ENCODE measurements at places on chromosomes 12 and 14.

DNA sequence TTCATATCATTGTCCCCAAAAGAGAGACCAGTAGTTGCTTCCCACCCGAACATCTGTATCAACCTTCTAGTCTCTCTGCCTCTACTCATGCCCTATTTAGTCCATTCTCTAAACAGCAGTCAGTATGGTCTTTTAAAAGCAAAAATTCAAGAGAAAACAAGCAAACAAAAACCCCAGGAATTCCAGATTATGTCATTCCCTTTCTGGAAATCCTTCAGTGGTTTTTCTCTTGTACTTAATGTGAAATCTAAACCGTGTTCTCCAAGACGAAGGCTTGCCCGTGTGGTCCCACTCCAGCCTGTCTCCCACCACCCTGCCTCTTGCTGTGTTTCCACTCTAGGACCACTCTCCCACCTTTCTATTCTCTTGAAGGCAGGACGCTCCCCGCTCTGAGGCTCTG lies 90.8 kb downstream of the TMEM30B start:
- DNase-seq, result no peak

DNA sequence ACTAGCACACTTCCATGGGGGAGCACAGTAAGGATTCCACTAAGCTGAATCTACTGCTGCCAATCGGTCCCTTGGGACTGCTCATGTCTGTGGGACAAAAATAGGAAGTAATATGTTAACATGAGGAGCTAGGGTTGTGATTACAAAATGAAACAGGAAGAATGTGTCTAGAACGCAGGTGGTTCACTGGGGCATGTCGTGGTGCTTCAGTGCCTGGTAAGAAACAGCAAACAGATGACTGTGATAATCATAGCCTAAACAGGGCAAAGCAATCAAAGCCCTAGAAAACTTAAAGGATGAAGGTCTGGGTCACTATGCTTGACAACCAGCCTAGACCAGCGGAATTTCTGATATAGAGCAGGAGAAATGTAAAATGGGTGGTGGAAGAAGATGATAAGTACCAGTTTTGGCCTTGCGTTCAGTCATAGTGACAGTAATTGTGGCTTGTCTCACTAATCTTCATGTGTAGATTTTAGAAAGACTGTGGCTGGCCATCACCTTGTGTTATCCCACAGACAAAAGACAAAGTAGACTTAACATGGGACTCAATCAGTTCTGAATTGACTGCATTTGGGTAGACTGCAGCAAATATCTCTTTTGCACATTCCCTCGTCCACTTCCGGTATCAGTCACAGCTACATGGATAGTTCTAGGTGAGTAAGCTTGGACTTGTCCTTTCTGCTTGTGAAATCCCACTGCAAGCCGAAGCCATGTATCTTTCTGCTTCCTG lies 51.4 kb downstream of the WASHC3 start:
- no peak for DNase-seq

GRCh38 chr12:27342536-27342935 lies 9.9 kb downstream of the BMAL2 start:
- no peak for DNase-seq

DNA sequence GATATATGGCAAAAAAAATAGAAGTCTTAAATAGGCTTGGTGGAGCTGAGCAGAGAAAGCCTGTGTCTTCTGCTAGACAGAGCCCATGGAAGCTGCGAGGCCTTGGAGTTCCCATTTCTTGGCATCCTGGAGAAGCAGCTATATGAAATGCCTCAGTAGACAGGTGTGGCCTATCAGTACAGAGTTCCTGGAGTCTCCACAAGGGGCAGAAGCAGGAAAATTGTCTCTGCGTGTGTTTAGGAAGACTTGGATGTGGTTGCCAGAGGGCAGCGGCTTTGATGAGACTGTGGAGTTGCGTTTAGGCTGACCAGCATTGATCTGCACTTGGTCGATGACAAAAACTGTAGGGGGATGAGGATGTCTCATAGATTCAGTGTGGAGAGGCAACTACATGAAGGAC lies 334.5 kb upstream of the SEL1L start:
- DNase-seq, result no peak

- no peak for DNase-seq
Measured at GRCh38 chr14:99690636-99691035, 6.5 kb downstream of the CYP46A1 start.

- DNase-seq, result no peak
Measured at GRCh38 chr14:92161521-92161920, 39.8 kb downstream of the CPSF2 start.

- DNase-seq, result no peak
Measured at GRCh38 chr12:92544322-92544721, 158.5 kb upstream of the PLEKHG7 start.

GRCh38 chr12:90826036-90826435 lies 128.9 kb downstream of the CCER1 start:
- no peak for DNase-seq

- no peak for DNase-seq
Measured at GRCh38 chr12:131249246-131250027, 295.7 kb downstream of the ADGRD1 start.

- DNase-seq, result no peak
Measured at GRCh38 chr12:11758510-11759493, 109.3 kb downstream of the ETV6 start.

DNA sequence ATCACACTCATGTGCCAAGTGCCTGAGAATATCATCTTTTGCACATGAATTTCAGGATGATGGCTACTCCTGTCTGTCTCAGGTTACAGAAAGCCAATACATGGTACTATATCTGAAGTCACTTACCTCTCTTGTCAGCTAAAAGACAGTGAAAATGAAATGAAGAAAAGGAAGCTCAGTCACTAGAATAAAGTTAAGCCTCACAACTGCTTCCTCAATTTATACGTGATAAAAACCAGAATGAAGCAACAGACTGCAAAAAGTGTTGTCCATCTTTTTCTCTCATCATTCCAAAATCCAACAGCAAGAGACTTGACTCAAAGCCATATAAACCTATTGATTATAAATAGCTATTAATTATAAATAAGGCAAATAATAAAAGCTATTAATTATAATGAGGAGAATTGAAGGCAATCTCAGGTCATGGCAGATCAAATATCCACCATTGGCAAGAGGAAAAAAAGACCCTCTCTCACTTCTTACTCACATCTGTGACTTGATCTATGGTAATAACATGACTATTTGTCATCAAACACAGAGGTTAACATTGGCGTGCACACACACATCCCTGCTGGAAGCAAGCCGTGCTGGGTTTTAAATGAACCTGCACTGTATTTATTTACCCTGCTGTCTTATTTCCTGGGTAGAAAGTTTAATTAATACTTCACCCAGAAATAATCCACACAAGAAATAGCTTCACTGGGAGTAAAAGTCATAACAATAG lies 10.0 kb downstream of the NIN start:
- DNase-seq, result no peak

GRCh38 chr14:20415782-20416206 lies 2.5 kb upstream of the TEP1 start:
- DNase-seq, result no peak

DNA sequence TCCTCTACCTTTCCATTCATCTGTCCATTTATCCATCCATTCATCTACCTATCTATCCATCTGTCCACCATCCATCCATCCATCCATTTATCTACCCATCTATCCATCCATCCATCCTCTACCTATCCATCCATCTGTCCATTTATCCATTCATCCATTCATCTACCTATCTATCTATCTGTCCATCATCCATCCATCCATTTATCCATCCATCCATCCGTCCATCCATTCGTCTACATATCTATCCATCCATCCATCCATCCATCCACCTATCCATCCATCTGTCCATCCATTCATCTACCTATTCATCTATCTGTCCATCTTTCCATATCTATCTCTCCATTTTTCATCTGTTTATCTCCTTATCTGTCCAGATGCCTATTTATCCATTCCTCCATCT lies 21.0 kb downstream of the CABP1 start:
- DNase-seq, result no peak

- DNase-seq, result no peak
Measured at GRCh38 chr12:121537814-121538698, 42.8 kb downstream of the KDM2B start.

GRCh38 chr14:106309423-106309822 lies 783.0 kb downstream of the TMEM121 start:
- no peak for DNase-seq

DNA sequence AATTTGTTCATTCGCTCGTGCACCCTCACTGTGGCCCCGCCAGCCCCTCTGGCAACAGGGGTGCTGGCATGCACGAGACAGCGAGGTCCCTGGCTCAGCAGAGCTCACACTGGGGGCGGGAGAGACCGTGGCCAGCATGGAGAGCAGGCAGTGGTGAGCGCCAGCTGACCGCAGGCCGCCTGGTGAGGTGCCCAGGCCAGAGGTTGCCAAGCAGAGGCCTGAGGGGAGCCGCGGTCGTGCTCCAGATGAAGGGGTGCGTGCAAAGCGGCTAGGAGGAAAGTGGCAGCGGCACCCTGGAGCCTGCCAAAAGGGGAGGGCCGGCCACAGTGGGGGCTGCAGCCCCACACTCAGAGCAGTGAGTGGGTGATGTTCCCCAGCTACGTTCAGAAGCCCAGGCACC lies 56.1 kb downstream of the CDC42BPB start:
- no peak for DNase-seq

DNA sequence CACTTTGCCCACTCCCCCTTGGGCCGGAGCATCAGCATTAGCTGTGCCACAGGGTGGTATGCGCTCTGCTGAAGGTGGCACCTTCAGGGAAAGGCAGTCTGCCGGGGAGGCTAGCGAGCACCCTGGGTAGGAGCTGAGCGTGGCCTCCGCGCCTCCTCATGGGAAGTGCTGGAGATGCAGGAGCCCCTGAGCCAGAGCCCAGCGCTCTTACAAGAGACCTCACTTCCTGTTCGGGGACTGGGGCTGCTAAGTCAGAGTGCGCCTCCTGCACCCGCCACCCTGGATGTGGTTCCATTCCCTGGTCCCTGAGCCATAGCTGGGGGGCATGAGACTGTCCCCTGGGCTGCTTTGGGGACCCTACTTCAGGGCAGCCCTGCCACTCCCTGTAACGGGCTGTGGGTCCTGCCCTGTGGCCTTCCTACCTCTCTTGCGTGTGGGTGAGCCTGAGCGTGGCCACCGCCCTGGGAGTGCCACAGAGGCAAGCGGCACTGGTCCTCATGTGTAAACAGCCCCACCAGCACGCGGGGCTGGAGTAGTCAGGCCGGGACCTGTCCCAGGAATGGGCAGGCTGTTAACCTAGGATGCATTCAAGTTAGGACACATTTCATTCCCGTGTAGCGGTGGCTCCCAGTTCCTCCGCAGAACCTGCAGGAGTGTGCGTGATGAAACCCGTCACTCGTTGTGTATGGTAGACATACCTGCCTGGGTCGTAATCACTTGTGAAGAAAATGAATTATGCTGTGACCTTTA lies 19.4 kb downstream of the COA8 start:
- DNase-seq, result no peak

DNA sequence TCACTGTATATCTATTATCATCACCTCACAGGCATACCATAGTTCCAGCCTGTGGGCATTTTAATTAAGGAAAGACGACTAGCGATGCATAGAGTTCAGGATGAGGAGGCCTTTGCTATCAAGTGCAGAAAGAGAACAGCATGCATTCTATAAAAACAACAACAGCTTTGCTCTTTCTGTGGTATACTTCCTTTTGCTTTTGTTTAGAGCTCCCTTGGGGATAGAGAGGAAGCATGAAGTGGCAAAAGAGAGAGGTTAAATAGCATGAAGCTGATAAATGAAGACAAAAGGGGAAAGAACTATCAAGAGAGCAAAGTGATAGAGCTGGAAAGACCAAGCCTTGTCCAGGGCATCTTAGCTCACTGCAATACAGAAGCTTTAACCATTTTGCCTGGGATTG lies 23.5 kb downstream of the IFNG-AS1 start:
- DNase-seq, result no peak

DNA sequence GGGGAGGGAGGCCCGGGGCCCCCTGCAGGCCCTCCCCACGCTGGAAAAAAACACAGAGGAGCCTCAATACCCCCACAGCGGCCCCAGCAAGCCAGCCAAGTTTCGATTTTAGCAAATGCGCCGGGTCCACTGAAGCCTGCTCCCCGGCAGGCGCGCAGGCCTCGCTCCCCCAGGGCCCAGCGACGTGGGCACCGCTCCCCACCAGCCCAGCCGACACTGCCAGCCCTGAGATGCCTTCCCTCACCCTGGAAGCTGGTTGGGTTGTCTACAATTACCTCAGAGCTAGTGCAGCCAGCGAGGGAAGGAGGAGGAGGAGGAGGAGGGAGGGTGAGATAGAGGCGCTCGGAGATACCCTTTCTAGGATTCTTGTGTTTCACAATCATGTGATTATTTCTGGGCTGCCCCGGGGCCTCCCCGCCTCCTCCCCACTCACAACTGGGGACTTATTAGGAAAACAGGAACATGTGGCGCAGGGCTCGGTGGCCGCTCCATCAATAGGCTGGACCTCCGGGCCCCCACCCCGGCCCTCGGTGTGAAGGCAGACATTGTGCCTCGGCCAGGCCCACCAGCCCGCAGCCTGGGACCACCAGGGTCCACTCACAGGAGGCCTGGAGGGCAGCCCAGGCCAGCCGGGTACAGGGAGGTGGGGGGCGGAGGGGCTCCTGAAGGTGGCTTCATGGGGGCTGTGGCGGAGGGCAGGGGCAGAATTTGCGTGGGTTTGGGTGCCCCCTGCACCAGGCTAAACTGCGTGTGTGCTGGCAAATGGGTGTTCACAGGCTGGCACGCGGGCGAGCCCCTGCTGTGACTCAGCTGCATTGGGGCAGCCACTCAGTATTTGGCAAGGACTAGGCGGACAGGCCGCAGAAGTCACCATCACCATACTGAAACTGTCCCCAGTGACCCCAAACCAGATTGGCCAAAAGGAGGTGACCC lies 109.9 kb downstream of the NCOR2 start:
- peak; percentile 41 for DNase-seq

GRCh38 chr14:87133073-87133801 lies 859.7 kb downstream of the GALC start:
- no peak for DNase-seq

- no peak for DNase-seq
Measured at GRCh38 chr12:101680647-101681046, 16.8 kb upstream of the CHPT1 start.

GRCh38 chr14:85060121-85060520 lies 469.8 kb upstream of the FLRT2 start:
- no peak for DNase-seq

DNA sequence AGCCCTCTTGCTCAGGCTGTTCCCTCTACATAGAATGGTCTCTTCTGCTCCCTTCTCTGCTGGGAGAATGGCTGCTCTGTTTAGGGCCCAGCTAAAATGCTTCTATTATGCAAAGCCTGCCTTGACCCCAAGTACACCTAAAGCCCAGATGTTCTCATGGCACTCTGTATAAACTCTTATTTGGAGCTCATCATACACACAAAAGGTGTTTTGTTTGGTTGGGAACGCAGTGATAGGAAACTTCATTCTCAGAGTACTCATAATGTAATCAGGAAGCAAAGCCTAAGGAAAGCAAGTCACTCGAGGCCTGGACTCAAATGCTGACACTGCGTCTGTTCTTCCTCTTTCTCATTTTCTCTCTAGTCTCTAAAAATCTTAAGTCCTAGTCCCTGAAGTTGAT lies 38.2 kb upstream of the SYCP3 start:
- no peak for DNase-seq

GRCh38 chr14:105589161-105589925 lies 63.0 kb downstream of the TMEM121 start:
- DNase-seq, result no peak
